ENCODE measurements at places on chromosomes 2 and 18.

DNA sequence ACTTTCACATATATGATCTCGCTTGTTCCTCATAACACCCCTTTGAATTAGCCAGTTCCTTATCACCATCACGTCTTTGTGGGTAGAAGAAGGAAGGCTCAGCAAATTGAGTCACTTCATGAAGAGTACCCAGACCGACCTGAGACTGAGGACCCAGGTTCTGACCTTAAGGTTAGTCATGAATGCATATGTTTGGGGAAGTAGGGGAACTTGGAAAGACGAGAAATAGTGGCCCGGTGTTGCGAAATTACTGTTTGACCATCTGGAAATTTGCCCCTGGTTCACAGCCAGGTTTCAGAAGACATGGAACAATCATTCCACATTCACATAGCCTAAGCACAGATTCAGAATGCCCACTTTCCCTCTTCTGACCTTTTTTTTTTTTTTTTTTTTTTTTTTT lies 59.8 kb downstream of the MEIS1 start:
- DNase-seq, result no peak

DNA sequence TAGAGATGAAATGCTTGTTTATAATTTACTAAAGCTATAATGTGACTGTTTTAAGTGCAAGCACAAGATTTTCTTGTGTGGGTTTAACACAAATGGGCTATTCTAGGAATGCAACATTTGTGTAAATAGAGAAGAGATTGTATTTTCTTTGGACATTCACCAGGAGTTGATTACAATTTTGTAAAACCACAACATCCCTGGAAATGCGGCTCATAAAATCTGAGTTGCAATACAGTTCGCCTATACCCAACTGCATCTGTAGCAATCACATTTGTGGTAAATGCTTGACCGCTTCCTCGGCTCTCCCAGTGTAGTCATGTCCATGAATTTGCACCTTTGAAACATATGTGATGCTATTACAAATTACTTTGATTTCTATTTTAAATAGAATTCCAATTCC lies 348.7 kb upstream of the CDH20 start:
- DNase-seq, result no peak

GRCh38 chr18:48594471-48595094 lies 55.8 kb downstream of the CTIF start:
- DNase-seq, result no peak

DNA sequence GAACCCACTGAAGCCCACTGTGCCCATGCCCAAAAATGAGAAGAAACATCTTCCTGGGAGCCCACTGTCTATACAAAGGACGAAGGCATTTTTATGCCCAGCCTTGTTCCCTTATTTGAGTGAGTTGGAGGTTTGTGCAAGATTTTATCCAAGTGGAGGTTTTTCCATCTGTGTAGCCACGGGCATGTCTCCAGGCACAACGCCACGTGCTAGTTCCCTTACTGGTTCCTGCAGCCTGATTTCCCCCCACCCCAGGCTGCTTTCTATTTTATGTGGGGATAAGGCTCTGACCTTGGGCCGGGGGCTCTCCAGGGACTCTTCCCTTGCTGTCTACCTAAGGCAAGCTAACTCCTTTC lies 22.2 kb upstream of the TXNL4A start:
- no peak for DNase-seq

DNA sequence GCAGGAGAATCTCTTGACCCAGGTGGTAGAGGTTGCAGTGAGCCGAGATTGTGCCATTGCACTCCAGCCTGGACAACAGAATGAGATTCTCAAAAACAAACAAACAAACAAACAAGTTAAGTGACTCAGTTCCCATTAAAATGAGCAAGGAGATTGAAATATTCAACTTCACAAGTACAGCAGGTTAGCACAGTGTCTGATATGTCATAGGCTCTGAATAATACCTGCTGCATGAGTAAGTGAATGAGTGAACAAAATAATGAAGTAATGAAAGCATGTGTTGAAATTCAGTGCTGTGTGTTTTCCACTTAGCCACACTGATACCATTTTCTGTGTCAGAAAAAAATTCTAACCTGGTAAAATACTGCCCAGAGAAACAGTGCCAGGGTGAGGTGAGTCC lies 41.9 kb upstream of the SETBP1 start:
- DNase-seq, result no peak

GRCh38 chr2:24482251-24482971 lies 8.6 kb upstream of the NCOA1 start:
- no peak for DNase-seq

- no peak for DNase-seq
Observed at GRCh38 chr18:23355206-23355605, 97.9 kb upstream of the RIOK3 start.

- DNase-seq, result no peak
Observed at GRCh38 chr2:137192366-137193310, 427.3 kb downstream of the THSD7B start.

- no peak for DNase-seq
Observed at GRCh38 chr18:45303026-45303425, 312.2 kb upstream of the SLC14A2 start.

DNA sequence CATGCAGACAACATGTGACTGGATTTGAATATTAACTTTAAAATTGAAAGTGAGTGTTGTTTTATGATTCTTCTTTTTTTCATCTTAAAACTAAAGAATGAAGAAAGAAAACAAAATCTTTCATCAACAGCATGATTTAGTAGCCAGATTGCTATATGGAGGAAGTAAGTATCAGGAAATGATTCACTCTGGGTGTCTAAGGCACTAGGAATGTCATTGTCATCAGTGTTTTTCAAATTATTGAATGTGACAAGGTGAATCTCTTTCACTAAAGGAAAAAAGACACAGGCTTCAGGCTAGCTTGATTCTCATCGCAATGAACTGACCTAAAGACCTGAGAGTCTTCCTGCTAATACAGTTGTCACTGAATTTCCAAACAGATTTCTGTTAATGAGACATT lies 430.1 kb downstream of the FBXO15 start:
- no peak for DNase-seq

DNA sequence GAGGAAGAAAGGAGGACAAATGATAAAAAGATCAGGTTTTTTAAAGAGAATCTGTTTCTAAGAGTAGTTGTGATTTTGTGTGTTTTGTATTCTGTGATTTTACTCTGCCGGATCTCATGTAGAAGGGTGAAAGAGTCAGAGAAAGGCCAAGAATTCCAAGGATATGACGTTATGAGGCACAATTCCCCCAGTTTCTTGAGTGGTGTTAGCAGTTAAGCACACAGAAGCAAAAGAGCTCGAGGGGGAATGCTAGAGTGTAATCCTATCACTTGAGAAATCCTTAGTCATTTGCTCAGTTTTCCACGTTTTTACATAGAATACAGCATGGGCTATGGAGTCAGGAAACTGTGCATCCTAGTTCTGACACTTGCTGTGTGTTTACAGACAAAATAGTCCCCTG lies 34.8 kb downstream of the METTL4 start:
- no peak for DNase-seq

- DNase-seq, result no peak
Observed at GRCh38 chr2:156800065-156800653, 364.0 kb downstream of the GPD2 start.

GRCh38 chr18:62982600-62983251 lies 267.4 kb downstream of the PHLPP1 start:
- DNase-seq, result peak; percentile 65

- no peak for DNase-seq
Observed at GRCh38 chr18:58370038-58370580, 258.8 kb downstream of the ALPK2 start.

- no peak for DNase-seq
Observed at GRCh38 chr2:121085801-121086200, 199.2 kb downstream of the TFCP2L1 start.

GRCh38 chr2:237642038-237642734 lies 14.8 kb downstream of the LRRFIP1 start:
- no peak for DNase-seq

- peak; percentile 67 for DNase-seq
Observed at GRCh38 chr18:79528846-79529245, 133.1 kb downstream of the NFATC1 start.

DNA sequence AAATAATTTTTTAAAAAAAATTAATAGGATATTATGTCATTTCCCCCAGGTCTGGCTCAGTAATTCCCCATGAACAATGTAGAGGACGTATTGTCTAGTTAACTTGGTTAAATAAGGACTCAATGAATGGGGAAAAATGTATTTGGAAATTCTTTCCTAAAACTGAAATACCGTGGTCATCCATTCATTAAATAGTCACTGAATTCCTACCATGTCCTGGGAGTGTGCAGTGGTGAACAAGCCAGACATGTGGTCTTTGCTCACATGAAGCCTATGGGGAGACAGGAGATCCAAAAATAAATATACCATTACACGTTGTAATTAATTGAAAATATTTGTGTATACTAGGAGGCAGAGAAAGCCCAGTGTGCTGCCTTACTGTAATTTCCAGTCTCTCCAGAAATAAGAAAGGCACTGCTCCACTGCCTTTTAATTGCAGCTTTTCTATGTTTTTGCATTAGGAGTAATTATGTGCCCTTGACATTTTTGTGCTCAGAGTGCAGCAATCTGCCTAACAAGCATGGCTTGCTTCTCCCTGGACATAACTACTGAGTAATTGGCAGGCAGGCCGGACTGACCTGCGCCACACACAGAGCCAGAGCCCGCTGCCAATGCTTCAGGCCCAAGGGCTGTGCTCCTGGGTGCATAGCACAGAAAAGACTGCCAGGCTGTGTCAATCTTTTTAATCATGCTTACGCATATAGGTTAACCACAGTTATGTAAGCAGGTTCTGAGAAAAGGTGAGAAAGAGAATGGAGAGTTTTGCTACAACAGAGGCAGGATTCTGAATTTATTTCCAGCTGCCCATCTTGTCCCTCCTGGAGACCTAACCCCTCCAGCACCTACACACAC lies 22.2 kb upstream of the TTC39C start:
- DNase-seq, result peak; percentile 19

GRCh38 chr18:75052475-75052874 lies 156.5 kb downstream of the PTGR3 start:
- DNase-seq, result no peak

DNA sequence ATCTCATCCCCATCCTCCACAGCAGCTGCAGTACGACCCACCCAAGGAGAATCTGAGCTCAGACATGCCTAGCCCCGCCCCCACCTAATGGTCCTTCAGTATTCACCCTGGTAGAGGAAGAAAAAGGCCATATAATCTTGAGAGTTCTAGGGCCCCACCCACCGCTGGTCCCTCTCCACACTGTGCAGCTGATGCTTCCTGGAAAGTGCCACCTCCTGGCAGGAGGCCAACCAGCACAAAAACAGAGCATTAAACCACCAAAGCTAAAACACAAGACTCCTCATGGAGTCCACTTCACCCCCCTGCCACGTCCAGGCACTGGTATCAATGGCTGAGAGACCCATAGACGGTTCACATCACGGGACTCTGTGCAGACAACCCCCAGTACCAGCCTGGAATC lies 40.7 kb downstream of the MC4R start:
- DNase-seq, result no peak

DNA sequence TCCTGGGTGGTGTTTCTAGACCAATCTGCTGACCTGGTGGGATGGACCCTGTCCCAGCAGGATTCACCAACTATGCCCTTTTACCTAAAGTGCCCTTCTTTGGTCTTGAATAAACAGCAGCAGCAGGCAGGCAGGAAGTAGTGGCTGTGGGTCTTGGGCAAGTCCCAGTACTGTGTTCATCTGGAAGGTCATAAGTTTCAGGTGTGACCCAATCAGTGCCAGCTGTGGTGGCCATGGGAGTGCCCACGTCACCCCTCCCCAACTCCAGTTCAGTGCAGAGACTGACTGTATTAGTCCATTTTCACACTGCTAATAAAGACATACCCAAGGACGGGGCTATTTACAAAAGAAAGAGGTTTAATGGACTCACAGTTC lies 148.3 kb upstream of the SRD5A2 start:
- no peak for DNase-seq

- DNase-seq, result no peak
Observed at GRCh38 chr2:241686324-241686649, 328 bp downstream of the DTYMK start.

GRCh38 chr18:13558124-13558523 lies 168.2 kb downstream of the FAM210A start:
- peak; percentile 9 for DNase-seq

DNA sequence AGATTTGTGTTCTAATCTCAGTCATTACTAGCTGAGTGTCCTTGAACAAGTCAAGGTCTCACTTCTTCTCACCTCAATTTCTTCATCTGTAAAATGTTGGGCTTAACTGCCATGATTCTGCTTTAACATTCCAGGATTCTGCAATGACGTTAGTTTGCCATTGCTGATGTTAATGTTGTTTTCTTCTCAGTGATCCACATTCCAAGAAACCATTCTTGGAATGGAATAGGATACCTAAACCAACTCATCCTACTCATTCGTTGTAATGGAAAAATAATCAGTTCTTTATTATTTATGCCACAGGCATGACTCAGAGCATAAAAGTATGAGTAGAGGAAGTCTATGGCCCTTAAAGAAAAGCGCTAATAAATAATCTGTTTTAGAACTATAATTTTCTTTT lies 140.2 kb upstream of the ETAA1 start:
- no peak for DNase-seq

DNA sequence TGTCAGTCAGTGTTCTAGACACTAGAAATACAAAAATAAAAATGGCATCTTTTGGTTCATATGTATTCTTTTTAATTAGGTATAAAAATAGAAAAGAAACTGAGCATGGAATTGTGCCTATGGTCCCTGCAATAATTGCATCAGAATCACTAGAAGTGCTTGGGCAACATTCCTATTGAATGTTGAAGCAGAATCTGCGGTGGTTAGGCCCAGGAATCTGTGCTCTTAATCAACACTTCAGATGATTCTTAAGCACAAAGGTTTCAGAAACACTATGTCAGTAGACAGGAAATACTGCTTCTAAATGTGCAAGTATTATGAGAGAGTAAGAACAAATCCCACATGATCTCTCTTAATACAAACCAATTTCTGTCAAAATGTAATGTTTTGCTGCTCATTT lies 20.3 kb upstream of the RBBP8 start:
- no peak for DNase-seq

GRCh38 chr2:25960920-25961319 lies 21.4 kb downstream of the KIF3C start:
- no peak for DNase-seq

DNA sequence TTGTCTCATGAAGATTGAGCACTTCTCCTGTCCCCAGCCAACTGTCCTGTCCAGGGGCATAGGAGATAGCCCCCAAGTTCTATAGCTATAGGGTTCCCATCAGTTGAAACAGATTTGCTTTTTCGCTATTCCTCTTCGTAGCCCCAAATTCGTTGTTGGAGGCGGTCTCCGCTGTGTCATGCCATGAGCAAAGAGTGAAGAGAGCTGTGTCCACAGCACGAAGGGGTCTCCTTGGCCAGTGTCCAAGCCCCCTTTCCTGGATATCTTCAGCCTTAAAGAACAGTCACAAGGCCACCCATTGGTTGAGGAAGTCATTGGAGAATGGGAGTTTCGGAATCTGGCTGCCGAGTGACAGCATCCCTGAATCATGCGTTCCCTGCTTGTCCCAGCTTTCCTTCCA lies 21.0 kb downstream of the IGFBP5 start:
- DNase-seq, result no peak

GRCh38 chr2:37892436-37893114 lies 32.5 kb upstream of the RMDN2 start:
- DNase-seq, result no peak

Data from NCI-H2081 (cell line).